ENCODE measurements at places on chromosomes 7 and 10.

- no peak for DNase-seq
These were observed 8.9 kb downstream of the SLC16A9 start for GRCh38 chr10:59700709-59701108.

- peak; percentile 5 for DNase-seq
These were observed 162.7 kb downstream of the CDCA7L start for GRCh38 chr7:21782996-21783395.

DNA sequence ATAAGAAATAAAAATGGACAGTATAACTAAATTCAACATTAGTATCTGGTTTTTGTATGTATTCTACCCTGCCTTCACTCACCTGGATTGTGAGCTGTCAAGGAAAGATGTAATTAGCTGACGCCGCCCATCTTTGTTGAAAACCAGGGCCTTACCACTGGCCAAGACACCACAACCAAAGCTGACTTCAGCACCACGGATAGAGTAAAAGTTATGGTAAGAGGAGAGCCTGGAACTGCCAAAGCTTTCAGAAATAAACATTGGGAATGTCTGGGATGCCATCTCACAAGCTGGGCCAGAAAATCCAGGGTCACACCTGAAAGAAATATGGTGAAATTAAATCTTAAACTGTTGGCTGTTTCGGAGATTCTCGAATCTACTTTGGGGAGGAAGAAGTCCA lies 190.1 kb upstream of the SLC26A5 start:
- DNase-seq = peak; percentile 33

GRCh38 chr10:96450529-96451207 lies 63.1 kb downstream of the TLL2 start:
- DNase-seq = no peak

DNA sequence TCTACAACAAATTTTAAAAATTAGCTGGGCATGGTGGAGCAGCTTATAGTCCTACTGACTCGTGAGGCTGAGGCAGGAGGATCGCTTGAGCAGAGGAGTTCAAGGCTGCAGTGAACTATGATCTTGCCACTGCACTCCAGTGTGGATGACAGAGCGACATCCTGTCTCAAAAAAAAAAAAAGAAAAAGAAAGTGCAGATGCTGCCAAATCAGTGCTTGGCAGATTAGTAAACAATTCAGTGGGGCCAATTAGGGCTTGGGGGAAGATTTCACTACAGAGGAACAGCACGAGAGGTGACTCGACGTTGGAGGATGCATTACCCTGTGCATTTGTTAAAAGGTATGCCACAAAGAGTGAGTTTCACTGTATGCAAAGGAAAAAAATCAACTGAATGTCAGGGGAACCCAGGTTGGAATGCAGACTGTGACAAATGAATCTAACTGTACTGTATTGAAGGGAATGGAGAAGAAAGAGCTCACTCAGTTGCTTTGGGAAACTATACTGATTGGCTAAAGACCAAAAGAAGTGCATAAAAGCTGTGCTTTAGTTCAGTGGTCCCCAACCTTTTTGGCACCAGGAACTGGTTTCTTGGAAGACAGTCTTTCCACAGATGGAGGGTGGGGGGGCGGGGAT lies 31.6 kb downstream of the GARIN1A start:
- peak; percentile 11 for DNase-seq

GRCh38 chr7:152894295-152895170 lies 135.0 kb downstream of the ACTR3B start:
- DNase-seq = peak; percentile 8

DNA sequence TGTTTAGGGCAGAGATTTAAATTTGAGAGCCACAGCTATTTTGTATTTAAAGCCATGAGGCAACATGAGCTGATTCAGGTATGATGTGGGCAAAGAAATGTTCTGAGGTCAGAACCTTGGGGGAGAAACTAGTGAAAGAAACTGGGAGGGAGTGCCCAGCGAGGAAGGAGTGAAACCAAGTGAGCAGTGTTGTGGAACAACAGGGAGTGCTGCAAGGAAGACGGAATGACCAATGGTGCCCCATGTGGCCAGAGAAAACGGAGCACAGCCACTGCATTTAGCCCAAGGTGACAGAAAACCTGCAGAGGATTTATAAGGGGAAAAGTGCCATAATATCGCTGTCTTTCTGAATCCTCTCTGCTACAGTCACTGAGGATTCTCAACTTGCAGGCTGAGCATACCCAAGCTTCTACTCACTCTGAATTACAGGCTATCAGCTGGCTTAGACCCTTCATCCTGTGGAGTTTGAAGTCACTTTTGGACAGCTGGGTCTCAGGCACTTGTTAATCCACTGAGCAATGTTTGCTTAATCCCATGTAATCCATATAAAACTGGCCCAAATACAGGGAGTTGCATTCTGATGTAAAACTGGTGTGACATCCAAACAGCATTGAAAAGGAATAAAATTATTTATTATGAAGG lies 777.3 kb downstream of the CCSER2 start:
- DNase-seq = no peak

DNA sequence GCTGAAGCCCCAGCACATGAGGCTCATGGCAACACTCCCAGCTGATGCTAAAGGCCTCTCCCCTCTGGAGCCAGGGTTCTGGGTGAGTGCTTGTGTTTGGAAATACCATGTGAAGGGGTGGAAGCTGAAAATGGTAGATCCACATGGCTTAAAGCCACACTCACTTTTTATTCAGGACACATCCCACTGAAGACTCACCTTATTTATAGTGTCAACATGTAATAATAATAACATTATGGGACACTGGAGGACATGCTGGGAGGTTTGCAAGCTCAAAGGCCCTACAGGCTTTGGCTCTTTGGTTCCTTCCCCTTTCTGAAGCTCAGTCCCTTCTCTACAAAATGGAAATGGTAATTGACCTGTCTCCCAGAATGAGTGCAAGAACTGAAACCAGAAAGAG lies 318.0 kb downstream of the GRID1 start:
- DNase-seq = no peak

- peak; percentile 88 for DNase-seq
These were observed 777 bp downstream of the BICC1 start for GRCh38 chr10:58513188-58514110.

DNA sequence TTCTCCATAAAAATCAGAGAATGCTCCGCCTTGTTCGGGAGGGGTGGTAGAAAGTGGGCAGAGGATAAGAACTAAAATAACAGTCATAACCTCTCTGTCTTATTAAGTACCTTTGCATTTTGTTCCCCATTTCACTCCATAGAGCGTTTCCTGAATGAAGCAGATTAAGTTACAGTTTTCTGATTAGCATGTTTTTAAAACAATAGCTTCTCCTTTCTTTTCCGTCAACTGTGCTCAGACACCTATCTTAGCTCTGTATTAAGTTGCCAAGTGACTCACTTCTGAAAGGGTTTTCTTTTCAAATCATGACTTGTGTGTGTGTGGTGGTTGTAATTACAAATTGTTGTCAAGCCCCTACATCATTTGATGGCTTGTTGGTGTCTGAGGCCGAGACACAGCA lies 1.4 kb downstream of the HABP2 start:
- no peak for DNase-seq

DNA sequence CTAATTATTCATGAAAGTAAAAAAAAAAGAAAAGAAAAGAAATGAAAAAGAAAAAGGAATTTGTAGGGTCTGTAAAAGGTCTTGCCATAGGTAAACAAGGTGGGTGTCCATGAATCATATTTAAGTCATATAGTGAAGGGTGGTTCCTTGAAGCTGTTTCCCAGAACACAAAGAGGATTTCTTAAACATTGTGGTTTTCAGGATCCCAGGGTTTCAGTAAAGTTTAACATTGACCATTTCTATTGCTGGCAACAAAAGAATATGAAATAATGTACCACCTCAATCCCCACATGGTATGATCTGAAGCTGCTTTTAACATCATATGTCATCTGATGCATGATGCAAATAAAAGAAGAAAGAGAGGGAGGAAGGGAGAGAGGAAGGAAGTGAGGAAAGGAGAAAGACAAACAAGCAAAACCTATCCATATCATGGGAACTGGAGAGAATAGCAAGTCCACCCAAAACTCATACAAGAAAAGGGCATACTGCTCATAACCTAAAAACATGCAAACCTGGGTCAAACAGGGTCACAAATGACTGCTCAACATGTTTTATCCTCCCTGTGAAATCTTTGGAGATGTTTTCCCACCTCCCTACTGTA lies 663.5 kb downstream of the SORCS1 start:
- DNase-seq = peak; percentile 41

DNA sequence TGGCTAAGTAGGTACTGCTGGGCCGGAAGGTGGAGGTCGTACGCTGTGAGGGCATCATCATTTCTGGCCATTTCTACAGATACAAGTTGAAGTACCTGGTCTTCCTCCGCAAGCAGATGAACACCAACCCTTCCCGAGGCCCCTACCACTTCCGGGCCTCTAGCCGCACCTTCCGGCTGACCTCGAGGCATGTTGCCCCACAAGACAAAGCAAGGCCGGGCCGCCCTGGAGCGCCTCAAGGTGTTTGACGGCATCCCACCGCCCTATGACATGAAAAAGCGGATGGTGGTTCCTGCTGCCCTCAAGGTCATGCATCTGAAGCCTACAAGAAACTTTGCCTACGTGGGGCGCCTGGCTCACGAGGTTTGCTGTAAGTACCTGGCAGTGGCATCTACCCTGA lies 56.8 kb downstream of the ATXN7L1 start:
- no peak for DNase-seq

- no peak for DNase-seq
These were observed 130.0 kb downstream of the ELAPOR2 start for GRCh38 chr7:86929293-86930109.

DNA sequence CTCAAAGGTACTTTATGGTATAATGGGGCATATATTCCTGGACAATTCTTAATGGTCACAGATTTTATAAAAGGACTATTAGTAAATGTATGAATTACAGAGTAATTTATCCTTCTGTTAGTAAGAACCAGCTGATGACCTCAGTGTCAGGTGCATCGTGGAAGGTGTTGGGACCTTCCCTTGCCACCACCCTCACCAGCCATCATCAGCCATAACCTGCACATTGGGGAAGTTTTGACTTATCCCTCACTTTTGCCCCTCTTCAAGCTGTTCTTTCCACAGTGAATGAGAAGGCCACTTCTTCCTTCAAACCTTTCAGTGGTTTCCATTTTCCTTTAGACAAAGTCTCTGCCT lies 52.2 kb downstream of the FIGNL1 start:
- no peak for DNase-seq

DNA sequence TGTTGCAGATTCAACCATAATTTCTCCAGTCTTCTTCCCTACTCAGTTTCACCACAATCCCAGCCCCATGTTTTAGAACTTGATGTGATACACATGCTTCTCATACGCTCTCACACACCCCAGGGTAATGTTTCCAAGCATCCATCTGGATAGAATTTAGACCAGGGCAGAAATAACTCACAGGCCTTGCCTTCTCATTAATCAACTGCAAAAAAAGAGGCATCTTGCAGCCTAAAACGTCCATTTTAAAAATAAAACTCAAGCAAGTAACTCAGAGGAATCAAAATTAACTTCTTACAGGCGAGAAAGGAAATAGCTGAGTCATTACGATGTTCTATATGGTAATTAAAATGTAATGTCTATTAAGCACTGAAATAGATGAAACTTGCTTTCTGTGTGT lies 127.2 kb upstream of the RSU1 start:
- DNase-seq = peak; percentile 44

DNA sequence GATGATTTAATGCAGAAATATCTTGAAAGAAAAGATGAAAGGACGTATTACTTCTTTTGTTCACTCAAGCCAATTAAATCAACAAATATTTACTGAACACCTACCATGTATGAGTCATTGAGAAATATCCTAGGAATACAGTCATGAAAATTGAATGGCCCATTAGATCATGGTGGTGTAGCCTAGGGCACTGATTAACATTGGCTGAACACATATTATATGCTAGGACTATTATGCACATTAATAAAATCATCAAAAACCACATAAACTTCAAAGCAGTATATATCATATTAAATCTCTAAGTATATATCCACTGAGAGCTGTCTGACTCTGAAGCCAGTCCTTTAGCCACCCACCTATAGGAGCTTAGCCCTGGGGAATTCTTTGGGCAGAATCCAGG lies 41.8 kb downstream of the FAM204A start:
- no peak for DNase-seq

All from choroid plexus epithelial cell (primary cell).